RWPE2 (cell line): ENCODE measurements at places on chromosomes 2 and 18.

GRCh38 chr2:85019121-85019520, 48.2 kb downstream of the KCMF1 start:
- no peak for DNase-seq

DNA sequence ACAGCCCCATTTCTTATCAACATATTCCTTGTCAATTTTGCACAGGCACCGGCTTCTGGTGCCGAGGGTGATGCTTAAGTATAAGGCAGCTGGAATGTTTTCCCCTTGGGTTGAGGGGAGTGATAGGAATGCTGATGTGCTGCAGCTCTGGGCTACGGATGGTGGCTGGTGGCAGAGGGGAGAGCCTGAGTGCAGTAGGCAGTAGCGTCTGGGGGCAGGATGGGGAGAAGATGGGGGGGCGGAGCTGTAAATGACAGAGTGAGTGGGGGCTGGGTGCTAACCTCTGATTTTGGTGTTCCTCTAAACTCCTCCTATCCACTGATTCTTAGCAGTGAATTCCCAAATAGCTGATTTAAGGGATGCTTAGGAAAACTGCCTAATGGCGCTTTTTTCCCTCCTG, 20.7 kb downstream of the TMEM178A start:
- no peak for DNase-seq

- no peak for DNase-seq
Measured at GRCh38 chr2:150513647-150514046, 26.2 kb upstream of the RND3 start.

- DNase-seq, result no peak
Measured at GRCh38 chr2:108029912-108030311, 43.6 kb downstream of the SLC5A7 start.

GRCh38 chr2:20702563-20702962, 35.6 kb downstream of the GDF7 start:
- no peak for DNase-seq

DNA sequence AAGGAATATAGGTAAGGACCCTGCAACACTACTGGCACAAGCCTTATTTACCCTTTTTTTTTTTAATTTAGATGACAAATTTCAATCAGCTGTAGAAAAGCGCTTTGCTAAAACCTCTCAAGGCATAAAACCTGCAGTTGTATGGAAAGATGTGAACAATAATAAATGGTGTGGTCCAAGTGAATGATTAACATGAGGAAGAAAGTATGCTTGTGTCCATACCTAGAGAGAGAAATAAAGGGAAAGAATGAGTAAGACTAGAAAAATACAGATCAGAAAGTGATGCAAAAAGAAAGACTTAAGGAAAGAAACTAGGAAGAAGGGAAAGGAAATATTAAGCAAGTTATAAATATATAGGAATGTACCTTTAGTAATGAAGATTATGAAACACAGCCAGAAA, 119.2 kb upstream of the SCN7A start:
- DNase-seq, result no peak

DNA sequence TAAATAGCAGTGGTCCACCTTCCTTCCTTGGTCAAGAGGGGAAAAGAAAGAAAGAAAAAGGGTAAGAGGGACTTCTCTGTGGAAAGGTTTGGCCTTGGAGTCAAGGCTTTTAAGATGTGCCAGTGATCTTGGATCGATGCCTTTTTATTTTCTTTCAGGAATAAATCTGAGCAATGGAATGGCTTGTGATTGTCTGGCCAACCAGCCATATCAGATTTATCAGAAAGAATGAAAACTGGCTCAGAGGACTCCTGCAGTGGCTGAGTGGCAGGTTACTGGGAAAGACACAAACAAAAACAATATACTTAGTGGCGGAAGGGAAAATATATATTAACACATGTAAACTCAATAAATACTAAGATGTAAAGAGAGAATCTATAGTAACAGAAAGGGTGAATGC, 4.3 kb downstream of the ERBB4 start:
- no peak for DNase-seq

DNA sequence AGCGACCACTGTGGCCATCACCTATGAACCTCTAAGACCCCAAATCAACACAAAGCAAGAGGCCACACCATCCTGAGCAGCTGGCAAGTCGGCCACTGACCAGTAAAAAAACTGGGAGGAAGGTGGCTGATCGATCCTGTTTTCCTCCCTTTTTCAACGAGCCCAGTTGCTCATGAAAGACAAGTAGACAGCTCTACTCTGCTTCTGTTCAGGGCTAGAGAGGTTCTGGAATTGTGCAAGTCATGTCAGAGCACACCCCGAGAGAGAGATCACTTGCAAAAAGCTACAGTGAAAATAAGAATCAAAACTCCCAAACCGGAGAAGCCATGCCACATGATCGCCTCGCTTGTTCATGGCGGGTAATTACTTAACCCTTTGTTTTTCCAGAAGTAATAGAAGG, 34.6 kb downstream of the ZNF516 start:
- no peak for DNase-seq

GRCh38 chr2:215693193-215693998, 257.5 kb upstream of the FN1 start:
- no peak for DNase-seq

DNA sequence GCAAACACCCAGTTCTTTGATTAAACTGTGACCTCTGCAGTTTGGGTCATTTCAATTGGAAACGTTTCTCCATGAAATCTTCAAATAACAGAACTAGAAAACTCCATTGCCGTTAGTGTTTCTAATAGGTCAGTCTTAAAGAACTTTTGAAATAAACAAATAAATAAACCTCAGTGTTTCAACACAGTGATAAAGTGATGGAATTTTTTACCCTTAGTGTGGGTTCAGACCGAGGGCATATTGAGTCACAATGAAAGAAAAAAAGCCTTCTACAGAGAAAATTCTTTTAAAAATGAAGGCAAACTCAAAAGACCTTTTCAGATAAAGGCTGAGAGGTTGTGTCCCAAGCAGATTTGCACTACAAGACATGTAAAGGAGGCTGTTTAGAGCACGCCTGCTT, 149.6 kb downstream of the NCKAP5 start:
- no peak for DNase-seq

- DNase-seq, result no peak
Measured at GRCh38 chr18:61545281-61546245, 212.3 kb downstream of the CDH20 start.

- DNase-seq, result no peak
Measured at GRCh38 chr2:134736167-134736880, 17.5 kb upstream of the TMEM163 start.

DNA sequence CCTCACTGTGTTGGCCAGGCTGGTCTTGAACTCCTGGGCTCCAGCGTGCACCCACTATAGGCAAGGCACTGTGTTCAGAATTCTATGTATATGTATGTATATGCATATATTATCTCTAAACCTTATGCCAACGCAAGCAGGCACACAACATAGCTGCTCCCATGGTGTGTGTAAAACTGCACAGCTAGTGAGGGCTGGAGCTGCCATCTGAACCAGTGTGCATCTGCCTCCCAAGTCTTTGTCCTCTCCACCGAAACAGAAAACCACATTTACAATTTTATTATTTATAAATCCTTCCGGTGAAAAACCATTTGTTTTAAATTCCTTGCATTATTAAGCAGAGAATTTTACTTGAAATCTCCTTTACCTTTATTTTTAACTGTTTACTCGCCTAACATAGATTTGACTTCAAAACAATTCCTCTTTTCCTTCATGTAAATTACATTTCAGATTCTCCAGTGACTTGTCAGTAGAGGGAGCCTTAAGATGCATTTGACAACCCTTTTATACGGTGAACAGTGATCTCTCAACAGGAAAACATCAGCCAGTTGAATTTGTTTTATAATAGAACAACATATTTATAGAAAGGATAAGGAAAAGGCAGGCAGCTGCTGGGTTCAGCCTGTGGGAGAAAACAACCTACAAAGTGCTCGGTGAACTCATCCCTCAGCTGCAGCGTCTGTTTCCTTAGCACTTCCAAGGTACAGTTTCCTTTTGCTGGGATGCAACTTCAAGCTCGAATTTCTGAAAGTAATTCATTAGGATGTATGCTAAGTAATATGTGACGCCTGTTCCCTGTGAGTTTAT, 101.2 kb downstream of the MYT1L start:
- DNase-seq, result no peak

GRCh38 chr2:183996825-183997793, 601.2 kb upstream of the ZNF804A start:
- DNase-seq, result no peak

GRCh38 chr2:200968162-200968561, 4.7 kb upstream of the ORC2 start:
- no peak for DNase-seq

- no peak for DNase-seq
Measured at GRCh38 chr2:233036162-233036838, 3.8 kb downstream of the NEU2 start.

DNA sequence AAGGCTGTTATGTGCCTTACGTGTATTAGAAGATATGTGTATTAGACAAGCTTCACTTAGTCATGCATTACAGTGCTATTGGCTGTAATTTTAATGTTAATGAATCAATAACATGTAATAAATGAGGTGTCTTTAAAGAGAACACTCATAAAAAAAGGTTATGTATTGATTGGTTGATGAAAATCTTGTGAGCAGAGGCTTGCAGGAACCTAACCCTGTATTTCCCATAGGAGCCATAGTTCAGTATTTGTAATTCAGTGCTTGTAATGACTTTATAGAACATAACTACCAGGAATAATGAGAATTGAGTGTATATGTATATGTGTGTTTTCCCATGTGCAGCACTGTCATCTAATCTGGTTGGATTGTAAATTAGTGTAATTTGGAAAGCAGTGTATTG, 33.2 kb downstream of the TSN start:
- no peak for DNase-seq

- DNase-seq, result no peak
Measured at GRCh38 chr2:207142461-207142860, 23.3 kb downstream of the KLF7 start.

GRCh38 chr2:174617120-174617519, 19.5 kb upstream of the WIPF1 start:
- no peak for DNase-seq

GRCh38 chr2:237091779-237092436, 6.2 kb downstream of the COPS8 start:
- no peak for DNase-seq

- DNase-seq, result no peak
Measured at GRCh38 chr2:78068808-78069207, 546.6 kb upstream of the LRRTM4 start.

- DNase-seq, result no peak
Measured at GRCh38 chr18:7485616-7486015, 81.5 kb upstream of the PTPRM start.

DNA sequence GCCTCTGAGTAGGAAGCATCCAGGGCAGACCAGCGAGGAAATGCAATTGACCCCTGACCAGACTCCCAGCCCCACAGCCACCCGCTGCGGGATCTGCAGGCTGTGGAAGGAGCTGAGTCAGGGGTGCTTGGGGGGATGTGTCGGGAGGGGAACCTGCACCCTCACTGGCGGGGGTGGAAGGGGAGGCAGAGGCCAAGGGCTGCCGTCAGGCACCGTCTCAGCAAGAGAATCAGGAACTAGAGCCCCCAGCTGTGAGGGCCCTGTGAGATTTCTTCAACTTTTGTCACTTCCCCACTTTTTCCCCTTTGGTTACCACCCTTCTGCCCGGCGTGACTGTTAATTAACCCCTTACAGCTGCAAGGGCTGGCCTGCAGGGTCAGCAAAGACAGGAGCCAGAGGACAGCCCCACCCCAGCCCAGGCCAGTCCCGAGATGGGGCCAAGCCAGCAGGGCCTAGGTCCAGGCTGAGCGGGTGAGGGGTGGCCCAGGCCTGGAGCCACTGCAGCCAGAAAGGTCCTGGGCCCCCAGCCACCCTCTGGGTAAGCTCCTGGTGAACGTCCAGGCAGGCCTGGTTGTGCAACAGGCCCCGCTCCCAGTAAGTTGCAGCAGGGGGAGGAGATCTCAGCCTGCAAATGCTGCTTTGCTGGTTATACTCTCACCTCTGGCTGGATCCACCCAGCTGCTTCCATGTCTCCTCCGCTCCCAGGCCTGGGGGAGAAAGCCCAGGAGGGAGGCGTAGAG, 147.0 kb upstream of the ID2 start:
- DNase-seq, result no peak

- no peak for DNase-seq
Measured at GRCh38 chr2:189267491-189267890, 87.9 kb upstream of the COL5A2 start.

DNA sequence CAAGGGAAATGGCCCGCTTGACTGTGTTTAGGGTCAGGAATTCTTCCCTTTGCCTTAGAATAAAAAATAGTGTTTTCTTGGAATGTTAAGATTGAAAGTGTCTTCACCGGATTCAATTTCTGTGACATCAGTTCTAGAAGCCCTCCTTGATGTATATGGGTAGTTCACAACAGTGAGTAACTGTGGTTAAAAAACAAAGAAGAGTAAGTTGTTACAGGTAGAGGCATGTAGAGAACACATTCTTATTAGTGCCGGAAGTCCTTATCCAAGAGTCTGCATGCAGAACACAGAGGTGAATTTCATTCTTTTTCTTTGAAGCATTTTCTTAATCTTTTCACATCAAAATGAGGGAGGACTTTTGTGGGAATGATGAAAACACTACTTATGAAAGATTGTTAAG, 105.5 kb downstream of the FMNL2 start:
- no peak for DNase-seq

DNA sequence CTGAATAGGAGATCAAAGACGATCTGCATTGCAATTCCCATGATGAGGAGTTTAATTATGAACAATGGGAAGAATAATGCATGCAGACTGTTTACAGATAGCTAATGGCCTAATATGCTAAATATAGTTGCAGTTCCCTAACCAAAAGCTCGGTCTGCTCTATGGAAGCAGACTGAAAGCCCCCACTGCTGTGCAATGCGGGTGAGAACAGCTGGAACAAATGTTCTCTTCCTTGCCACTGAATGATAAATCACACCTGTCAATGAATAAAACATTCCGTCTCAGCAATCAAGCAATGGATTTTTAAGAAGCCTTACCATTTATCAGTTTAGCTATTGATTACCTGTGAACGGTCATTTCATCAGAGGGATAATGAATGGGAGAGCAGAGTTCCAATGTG, 704.5 kb upstream of the RAB6C start:
- DNase-seq, result no peak

GRCh38 chr2:202643012-202643858, 8.5 kb downstream of the FAM117B start:
- no peak for DNase-seq

- DNase-seq, result peak; percentile 80
Measured at GRCh38 chr2:67259556-67260342, 137.4 kb upstream of the ETAA1 start.

DNA sequence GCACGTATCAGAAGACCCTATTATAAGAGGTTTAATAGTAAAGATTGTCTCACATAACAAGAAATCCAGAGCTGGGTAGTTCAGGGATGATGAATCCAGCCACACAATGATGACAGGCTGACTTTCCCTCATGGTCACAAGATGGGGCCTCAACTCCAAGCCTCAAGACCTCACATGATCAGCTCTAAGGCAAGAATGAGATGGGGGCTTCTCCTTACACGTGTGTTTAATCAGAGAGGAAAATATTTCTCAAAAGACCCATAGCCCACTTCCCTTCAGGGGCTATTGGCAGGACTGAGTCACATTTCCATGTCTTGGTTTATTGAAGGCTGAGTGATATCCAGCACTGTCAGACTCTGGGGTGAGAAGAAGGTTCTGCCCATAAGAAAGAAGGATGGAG, 100.2 kb upstream of the FOSL2 start:
- no peak for DNase-seq

GRCh38 chr2:74567881-74568280, 13.4 kb downstream of the DOK1 start:
- no peak for DNase-seq
